ENCODE measurements at places on chromosomes 4 and X. TPM values are rescaled to one million over a fixed set of nuclear protein-coding genes. Genes with fewer than 3 reads are reported as not detected.

The MAML3 gene
- 10.4 TPM for total RNA-seq

The UGT2B28 gene
- total RNA-seq: not detected

The NEUROG2 gene
- total RNA-seq: not detected

The CDK16 gene
- total RNA-seq: 96.1 TPM

The HOPX gene
- 17.6 TPM for total RNA-seq

The SAGE1 gene
- not detected for total RNA-seq

DNA sequence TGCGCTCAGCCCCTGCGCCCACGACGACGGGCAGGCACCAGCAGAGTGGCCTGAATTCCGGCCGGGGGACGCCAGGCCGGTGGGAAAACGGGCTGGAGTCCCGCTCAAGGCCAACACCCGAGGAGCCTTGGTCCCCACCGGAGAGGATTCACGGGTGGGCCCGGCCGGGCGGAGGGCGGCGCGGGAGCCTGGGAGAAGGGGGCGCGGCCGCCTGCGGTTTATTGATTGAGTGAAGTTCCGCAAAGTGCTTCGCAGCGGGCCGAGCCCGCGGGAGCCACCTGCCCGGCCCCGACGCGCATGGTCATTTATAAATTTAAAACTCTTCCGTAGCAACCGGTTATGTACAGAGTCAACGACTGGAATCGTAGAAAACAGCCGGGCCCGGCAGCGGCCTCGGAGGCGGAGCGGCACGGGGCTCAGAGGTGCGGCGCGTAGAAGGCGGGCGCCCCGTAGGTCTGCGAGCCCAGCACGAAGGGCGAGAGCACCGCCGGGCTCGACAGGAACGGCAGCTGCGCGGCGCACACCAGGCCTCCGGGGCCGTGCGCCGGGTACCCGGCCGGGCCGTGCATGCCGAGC lies 3.6 kb downstream of the NKX1-1 start:
- DNase-seq: peak; percentile 21

- peak; percentile 3 for DNase-seq
Measured at GRCh38 chrX:75155447-75155826, 646 bp downstream of the ABCB7 start.

DNA sequence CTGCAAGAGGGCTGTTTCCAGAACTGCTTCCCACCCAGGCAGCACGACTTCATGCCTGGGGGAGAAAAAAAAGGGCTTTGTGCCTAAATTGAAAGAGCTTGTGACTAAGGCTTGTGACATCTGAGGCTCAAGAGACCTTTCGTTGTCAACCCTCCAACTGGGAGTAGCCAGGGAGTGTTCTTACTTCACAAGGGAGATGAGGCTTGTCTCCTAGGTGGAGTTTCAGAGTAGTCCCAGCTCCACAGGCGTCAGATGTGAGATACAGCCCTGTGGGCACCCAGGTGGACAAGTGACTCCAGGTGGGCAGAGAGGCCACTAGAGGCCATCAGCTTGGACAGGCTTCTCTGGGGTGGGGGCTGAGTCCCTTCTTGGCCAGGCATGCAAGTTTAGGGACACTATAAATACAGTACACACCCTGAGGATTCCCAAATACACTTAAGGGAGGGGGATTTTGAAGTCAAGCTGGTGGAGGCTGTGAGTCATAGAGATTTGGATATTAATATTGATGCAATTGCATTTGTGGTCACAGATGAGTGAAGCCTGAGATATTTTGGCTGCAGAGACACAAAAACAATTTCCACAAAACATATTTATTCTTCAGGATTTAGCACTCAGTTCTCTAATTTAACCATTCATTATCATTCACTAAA lies 40.1 kb upstream of the SETD7 start:
- DNase-seq: no peak

DNA sequence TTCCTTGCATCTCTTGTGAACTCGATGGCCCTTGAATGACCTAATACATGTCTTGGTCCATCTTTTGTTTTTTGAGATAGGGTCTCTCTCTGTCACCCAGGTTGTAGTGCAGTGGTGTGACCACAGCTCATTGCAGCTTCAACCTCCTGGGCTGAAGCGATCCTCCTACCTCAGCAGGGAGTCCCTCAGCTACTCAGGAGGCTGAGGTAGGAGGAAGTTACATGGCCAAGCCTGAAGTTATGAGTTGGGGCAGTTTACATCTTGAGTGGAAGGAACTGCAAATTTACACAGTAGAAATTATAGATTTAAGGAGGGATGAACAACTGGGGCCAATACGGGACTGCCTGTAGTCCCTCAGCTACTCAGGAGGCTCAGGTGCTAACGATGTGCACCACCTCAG lies 97.2 kb upstream of the METTL14 start:
- no peak for DNase-seq

GRCh38 chr4:159705334-159705733 lies 602.5 kb downstream of the RAPGEF2 start:
- DNase-seq: no peak

GRCh38 chr4:122584519-122584918 lies 36.3 kb downstream of the IL21 start:
- DNase-seq: no peak

DNA sequence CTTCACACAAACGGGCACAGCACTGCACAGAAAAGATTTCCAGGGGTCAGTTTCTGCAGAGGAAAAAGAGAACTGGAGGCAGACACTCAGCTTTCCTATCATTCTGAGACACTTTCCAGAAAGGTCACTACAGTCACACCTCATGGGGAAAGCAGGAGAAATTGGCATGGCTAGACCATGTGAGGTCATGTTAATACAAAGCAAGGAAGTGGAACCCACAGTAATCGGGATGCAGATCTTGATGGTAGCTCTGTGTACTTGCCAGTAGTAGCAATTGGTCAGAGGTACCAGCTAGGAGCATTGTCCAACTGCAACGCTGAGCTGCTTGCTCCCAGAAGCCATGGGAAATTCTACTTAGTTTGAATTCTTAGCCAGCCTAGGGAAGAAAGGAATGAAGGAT lies 255.3 kb upstream of the PCDH10 start:
- no peak for DNase-seq

GRCh38 chr4:128393101-128393704 lies 105.6 kb upstream of the PGRMC2 start:
- DNase-seq: peak; percentile 77

- no peak for DNase-seq
Measured at GRCh38 chr4:25161593-25161950, 1.3 kb upstream of the SEPSECS start.

DNA sequence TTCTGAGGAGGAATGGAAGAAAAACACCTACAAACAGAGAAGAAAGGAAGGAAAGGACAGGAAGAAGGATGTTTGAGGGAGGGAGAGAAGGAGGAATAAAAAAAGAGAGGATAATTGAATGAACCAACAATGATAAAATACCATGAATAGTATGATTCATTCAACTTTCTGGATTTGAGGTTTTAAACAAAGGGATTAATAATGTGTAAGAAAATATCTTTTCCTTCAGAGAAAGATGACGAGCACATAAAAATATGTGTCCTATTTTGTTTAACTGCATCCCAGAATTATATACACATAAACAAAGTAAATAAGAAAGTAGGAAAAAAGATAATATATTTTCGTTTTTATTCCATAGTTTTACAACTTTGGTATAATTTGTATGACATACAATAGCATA lies 1380.4 kb downstream of the STIM2 start:
- DNase-seq: no peak

DNA sequence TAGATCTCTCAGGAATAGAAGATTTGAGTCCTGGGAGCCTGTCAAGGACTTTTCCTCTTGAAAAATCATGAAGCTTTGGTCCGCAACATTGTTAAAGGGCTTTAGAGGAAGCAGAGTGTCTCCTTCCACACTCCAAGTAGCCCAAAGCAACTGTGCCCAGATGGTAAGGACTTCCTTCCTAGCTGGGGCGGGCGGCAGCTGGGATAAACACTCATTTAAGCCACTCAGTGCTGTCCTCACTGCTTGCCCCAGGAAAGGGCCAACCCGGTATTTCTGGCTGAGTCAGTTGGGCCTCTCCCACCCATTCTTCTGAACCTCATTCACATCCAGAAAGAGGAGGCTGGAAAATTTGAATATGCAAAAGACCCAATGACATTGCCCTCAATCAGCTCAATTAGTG lies 144.3 kb downstream of the CHIC2 start:
- no peak for DNase-seq

GRCh38 chrX:80917919-80918318 lies 108.2 kb upstream of the BRWD3 start:
- no peak for DNase-seq

- peak; percentile 9 for DNase-seq
Measured at GRCh38 chrX:63764946-63765345, 20.1 kb downstream of the ARHGEF9 start.

DNA sequence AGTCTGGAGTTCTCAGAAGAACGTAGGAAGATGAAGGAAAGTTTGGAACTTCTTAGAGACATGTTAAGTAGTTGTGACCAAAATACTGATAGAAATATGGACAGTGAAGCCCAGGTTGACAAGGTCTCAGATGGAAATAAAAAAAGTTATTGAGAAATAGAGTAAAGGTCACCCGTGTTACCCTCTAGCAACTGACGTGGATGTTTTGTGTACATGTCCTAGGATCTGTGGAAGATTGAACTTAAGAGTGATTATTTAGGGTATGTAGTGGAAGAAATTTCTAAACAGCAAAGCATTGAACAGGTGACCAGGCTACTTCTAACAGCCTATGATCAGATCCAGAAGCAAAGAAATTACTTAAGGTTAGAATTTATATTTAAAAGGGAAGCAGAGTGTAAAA lies 1020.4 kb downstream of the FSTL5 start:
- DNase-seq: no peak

DNA sequence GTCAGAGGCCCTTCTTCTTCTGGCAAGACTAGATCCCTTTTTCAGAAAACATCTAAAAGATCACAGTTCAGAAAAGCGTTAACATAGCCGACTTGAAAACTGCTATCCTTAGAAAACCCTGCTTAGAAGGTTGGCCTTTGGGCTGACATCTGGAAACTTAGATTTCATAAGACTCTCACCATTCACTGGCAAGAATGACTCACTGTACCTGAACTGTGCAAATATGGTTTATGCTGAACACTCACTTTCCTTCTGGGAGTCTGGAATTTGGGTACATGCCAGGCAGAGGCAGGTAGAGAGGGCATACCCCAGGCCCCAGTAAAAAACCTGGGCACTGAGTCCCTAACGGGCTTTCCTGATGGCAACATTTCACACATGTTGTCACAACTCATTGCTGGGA lies 88.8 kb upstream of the GPC3 start:
- no peak for DNase-seq

- DNase-seq: no peak
Measured at GRCh38 chrX:85454295-85454694, 74.8 kb upstream of the POF1B start.

- no peak for DNase-seq
Measured at GRCh38 chr4:71110499-71110898, 117.0 kb downstream of the DCK start.

DNA sequence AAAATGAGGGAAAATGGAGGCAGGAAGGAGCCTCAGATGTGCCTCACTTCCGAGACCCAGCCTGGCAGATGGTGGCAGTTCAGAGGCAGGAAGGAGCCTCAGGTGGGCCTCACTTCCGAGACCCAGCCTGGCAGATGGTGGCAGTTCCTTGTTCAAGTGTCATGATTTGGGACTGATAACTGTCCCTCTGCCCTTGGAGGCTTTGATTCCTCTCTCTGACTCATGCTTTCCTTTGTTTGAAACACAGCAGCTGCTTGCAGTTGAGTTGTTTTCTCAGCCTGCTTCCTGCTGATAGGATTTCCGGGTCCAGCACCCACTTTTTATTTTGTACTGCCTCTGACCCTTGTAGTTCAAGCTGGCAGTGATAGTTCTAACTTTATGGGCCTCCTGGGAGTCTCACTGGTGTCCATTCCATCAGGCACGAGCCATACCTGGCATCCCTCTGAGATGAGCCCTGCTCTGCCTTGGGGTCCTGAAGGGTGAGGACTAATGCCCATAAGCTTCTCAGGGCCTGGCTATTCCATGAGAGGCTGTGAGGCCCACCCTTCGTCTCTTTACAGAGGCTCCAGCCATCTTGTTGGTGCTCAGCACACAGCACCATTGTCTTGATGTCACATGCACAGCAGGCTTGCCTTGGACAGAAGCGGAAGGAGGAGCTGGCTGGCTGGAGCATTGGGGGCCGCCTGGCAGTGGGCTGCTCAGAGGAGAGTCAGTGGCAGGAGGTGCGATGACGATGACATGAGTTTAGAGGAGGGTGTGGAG lies 13.0 kb downstream of the RGS12 start:
- peak; percentile 45 for DNase-seq

GRCh38 chr4:159016593-159017024 lies 86.3 kb upstream of the RAPGEF2 start:
- peak; percentile 80 for DNase-seq

GRCh38 chr4:79446145-79446544 lies 38.1 kb upstream of the GK2 start:
- no peak for DNase-seq

DNA sequence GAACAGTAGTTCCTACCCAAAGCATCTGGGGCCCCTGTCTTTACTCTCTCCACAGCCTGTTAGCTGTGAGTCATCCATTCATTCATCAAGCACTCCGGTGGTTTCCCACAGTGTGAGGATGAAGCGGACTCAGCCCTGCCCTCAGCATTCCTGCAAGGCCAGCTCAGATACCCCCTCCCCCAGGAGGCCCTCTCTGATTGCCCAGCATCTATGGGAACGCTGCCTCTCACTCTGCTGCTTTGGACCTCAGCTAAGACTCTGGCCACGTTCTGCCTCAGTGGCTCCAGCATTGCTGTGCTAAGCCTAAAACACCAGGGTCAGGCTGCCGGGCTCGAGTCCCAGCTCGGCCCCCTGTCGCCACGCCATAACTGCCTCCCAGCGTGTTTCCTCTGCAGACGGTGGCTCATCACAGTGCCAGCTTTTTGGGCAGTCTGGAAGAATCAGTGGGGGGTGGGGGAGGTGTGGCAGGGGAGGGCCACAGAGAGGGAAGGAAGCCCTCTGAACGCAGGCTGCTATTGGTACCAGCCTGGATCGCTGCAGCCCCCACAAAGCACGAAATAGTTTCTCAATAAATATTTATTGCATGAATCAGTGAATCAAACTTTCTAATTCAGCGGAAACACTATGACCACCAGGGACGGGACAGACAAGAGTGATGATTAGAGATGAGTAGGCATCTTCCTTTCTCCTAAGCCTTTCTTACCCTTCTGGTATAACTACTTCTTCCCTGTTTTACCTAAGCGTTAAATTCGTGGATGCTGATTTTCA lies 74.4 kb downstream of the SORCS2 start:
- DNase-seq: no peak

DNA sequence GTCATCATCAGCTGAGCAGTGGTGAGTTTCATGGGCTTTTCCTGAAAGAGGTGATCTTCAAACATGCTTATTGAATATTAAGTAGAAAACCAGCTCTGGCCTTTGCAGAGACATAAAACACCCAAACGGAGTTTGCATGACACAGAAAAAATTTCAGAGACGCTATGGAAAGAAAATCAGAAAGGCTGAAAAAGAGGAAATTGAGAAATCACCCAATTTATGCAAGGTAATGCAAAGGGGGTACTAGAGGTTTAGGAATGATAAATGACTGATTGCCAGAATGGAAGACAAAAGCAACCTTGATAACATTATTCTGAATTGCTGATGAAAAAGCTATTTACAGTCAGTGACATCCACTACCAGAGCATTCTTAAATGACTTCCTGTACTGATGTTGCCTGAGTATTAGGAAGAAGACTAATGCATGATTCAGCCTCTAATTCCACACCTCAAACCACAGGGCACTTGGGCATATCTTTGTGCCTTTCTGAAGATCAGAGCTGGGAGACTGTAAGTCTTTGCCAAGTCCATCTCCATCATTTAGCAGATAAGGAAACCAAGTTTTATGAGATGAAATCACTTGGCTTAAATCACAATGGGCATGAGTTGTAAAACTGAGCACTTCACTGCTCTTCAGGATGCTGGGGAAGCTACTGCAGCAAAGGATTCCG lies 565.7 kb downstream of the PPARGC1A start:
- no peak for DNase-seq

Data from kidney (tissue), 22 donors.